ENCODE measurements at places on chromosomes 11 and 22.

DNA sequence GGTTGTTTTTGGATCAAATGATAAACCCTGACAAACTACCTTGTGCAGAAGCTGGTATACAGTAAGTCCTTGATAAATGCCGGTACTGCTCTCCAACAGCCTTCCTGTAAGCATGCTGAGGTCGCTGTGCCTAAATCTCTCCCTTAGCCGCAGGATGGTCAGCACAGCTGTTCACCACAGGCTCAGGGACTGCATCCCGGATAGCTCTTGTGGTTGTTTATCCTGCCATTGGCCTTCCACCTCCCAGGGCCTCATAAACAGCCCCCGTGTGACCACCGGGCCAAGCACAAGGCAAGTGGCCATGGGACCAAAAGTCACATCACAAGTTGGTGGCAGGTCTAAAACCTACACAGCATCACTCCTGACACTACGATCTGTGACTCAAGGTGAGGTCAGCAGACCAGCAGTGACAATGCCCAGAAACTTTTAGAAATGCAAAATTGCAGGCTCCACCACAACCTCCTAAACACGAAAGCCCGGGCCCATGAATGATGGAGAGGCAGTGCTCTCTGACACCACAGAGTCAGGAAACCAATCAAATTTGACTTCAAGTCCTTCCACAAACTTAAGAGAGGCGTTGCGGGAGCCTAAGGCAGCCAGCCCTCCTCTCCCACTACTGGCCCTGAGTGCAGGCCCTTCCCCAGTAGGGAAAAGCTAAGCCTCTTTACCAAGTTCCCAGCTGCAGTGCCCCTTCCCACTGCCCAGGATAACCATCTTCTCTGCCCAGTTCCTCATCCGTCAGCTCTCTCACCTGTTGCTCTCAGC, 3.9 kb downstream of the SPATA19 start:
- DNase-seq = no peak

GRCh38 chr22:42630901-42631602, 9.3 kb downstream of the ATP5MGL start:
- no peak for DNase-seq

DNA sequence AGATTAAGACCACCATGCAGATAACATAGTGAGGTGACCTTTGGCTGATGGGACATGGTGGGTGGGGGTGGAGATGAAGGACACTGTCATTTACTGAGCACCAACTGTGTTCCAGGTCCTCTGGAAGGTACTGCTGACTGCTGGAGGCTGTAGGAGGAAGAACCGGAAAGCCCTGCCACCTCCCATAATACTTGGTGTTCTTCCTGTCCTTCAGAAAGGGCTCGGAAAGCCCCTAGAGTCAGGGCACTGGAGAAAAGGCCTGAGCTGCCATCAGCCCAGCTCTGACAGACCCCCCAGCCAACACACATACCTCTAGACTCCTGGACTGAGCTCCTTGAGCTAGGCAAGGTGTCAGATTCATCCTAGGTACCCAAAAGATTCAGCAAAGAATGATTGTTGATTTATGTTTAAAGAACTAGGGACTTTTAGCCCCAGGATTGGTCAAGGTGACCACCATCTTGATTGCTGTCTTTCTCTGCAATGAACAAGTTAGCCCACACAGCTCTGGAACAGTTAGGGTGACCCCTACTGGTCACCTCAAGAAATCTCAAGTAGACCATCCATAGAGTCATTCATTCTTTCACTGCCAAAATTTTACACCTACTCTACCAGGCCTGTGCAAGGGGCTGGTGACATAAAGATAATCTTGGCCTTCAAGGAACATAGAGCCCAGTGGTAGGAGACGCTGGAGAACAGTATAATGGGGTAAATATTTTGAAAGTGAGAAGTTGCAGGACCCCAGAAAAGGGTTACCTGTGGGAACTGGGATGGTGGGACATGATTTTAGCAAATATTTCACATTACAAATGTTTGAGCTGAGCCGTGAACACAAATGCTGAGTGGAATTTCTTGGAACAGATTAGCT, 39.4 kb downstream of the IRAG1 start:
- DNase-seq = peak; percentile 9

DNA sequence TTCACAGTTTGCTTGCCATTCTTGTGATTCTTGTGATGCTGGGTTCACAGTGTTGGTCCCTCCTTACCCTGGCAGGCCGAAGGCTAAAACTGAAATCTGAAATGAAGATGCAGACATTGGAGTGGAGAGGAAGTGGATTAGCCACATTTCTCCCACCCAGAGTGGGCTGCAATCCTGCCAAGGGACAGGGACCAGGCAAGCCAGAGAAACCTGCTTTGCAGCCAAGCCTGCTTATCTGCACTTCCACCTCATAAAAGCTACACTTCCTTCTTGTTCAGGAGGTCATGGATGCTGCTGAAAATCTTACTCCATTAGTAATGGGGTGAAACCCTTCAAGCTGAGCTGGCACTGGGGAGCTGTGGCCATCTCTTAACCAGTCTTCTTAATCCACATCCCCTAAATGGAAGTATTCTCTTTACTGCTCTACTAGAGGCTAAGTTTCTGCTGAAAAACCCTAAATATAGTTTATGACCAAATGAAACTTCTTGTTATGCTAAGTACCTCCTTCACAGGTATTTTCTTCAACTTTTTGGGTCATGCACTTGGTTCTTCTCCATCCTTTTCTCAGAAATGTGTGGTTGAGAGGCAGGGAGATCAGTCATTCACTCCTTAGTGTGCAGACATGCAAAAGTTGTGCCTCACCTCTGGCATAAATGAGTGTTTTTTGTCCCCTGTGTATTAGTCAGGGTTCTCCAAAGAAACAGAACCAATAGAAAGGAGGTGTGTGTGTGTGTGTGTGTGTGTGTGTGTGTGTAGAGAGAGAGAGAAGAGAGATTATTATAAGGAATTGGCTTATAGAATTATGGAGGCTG, 133.9 kb upstream of the BMAL1 start:
- DNase-seq = no peak

DNA sequence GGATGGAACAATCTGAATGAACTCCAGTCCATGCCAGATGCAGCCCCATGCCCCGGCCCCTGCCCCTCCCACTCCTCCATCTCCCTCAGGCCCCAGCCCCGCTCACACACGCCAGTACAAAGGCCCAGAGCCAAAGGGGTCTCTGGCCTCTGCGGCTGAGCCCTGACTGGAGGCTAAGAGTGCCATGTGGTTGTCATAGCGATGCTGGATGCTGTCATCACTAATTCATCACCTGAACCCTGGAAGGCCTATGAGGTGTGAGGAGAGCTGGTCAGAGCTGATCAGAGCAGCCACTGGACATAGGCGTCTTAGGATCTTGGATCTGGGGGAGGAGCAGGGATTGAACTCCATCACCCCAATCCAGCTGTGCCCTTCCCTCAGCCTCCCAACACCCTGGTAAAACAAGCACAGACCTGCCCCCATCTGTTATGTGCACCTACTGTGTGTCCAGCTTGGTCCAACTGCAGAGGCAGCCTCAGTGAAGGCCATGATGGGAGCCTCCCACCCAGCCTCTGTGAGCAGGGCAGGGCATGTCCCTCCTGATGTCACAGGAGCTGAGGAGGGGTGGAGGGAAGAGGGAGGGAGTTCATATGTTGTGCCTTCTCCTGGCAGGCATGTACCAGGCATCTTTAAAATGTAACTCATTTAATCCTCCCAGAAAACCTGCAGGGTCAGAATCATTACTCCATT, 16.7 kb downstream of the PDE2A start:
- no peak for DNase-seq

- no peak for DNase-seq
Measured at GRCh38 chr11:118319337-118319707, 14.8 kb downstream of the CD3E start.

- DNase-seq = no peak
Measured at GRCh38 chr11:35135222-35135621, 3.7 kb upstream of the CD44 start.

DNA sequence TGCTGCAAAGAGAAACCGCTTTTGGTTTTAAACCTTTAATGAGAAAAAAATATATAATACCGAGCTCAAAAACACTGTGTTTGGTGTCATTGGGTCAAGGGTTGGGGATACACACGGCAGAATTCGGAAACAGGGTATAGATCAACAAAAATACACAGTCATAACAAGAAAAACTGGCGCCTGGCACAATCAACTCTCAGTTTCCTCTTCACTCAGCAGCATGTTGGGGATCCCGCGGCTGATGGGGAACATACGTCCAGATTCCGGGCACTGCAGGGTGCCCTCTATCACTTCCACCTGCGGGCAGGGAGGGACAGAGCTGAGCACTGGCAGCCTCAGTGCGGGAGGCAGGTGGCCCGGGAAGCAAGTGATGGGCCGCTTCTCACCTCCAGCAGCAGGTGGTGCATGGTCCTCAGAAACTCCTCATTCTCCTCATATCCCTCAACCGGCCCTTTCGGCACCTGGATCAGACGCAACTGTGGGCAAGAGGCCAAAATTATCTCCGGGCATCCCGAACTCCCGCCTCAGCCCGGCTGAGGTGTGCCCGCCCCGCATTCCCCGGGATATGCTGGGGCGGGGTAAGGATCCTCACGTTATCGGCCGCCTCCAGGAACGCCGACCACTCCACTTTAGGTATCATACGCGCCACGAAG, 561 bp downstream of the TRMT112 start:
- no peak for DNase-seq

DNA sequence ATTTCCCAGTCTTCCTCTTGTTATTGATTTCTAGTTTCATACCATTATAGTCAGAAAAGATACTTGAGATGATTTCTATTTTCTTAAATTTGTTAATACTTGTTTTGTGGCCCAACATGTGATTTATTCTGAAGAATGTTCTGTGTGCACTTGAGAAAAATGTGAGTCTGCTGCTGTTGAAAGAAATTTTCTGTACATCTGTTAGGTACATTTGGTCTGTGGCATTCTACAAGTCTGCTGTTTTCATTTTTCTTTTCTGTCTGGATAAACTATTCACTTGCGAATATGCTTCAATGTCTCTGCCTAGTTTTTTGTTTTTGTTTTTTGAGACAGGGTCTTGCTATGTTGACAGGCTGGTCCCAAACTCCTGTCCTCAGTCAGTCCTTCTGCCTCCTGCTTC, 26.4 kb upstream of the LUZP2 start:
- no peak for DNase-seq

DNA sequence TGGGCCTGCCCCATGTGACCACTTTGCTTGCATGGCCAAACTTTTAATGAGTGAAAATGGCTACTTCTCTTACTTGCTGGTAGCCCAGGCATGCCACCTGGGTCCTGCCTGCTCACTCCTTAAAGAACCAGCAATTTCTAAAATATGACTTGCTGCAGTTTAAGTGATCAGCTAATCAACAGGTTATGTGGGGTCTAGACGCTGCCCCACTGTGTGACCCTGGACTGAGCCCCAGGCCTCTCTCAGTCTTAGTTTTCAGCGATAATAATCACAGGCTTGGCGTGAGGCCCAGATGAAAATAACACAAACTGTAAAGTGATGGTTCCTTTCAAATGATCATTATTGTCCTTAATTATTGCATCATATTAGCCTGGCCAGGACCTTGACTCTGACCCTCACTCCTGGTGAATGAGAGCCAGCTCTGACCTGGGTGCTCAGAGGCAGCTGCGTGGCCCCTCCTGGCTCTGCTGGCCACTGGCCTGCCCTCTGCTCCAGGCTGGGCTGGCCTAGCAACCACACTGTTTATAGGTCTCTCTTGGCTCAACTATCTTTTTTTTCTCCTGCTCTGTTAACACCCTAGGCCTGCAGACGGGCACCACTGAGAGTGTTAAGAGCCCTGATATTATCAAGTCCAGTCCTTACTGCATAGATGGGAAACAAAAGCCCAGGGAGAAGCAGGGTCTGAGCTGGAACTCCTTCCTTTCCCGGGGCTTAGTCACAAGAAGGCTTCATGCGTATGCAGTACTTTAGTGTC, 89.7 kb downstream of the RRM1 start:
- DNase-seq = no peak

DNA sequence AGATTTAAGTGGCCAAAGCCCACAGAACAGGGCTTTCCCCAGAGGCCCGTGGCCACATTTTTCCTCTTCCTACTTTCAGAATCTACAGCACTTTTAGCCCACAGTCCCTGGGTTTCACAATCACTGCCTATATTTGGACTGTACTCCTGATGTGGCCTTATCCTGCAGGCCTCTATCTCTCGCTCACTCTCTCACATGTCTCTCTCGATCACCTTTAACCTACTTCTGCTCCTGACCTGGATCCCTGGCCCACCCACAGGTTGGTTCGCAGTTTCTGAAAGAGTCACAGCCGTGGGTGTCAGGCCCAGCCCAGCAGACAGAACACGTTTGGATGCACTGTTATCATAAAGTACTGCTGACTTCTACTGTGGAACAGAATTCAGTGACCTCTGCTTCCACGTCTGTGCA, 55.5 kb downstream of the LARGE1 start:
- DNase-seq = no peak

GRCh38 chr11:121577106-121577848, 124.5 kb upstream of the SORL1-AS1 start:
- DNase-seq = no peak

- no peak for DNase-seq
Measured at GRCh38 chr11:67375320-67376055, 2.1 kb upstream of the CLCF1 start.

DNA sequence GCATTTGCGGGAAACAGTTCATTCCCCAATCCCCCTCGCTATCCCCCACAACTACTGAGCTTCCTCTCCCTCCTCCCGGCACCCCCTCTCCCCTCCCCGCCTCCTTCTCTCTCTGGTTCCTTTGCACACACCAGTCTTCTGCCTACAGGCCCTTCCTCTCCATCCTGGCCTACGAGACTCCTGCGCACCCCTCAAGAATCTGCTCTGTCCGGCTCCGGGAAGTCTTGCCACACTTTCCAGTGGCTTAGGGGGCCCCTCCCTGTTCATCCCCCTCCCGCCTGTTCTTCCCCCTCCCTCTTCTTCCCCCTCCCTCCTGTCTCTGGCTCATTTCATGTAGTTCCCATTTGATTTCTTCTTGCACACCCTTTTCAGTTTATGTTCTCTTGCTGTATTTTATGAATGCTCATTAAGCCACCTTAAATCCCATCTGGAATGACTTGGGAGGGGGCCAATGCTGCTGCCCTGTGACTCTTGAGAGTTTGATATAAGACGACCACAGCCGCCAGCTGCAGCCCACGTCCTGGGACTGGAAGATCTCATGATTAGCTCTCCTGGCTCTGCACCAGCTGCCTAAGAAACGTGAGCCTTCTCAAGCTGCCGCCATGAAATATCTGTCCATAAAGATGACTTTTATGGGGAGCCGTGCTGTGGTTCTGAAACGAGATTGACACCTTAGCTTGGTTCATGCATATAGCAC, 50.9 kb downstream of the RPS6KA4 start:
- no peak for DNase-seq

DNA sequence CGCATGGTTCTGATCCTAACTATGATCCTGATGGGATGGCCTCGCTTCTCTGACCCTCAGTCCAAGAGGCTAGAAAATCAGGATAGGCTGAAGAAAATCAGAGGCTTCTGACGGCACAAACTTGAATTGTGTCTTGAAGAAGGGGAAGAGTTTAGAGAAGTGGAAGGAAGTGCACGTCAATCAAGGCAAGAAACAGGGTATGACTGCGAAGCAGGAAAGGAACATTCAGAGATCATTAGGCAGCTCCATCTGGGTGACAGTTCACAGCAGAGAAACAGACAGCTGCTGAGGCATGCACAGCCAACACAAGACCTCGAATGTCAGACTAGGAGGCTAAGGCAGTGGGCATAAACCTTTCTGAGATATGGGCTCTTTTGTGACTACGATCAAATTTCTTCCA, 29.3 kb downstream of the CLPB start:
- no peak for DNase-seq

- DNase-seq = no peak
Measured at GRCh38 chr11:13852481-13852880, 110.0 kb upstream of the SPON1 start.
